Glomerular endothelial cell (primary cell): ENCODE measurements at places on chromosomes 13 and 19. TPM values are rescaled to one million over a fixed set of nuclear protein-coding genes. Genes with fewer than 3 reads are reported as not detected.
A peak's percentile ranks its signal among the peaks of the same experiment; 100 is the strongest.

The CLDN10 gene
- not detected in 2 replicates for total RNA-seq

The LGALS7B gene
- not detected in 2 replicates for total RNA-seq

The DHDH gene
- total RNA-seq: not detected in 2 replicates

The KIR3DL1 gene
- not detected in 2 replicates for total RNA-seq

The C19orf18 gene
- not detected in 2 replicates for total RNA-seq

- DNase-seq: no peak
These were observed 41.8 kb upstream of the DCUN1D2 start for GRCh38 chr13:113532156-113532806.

DNA sequence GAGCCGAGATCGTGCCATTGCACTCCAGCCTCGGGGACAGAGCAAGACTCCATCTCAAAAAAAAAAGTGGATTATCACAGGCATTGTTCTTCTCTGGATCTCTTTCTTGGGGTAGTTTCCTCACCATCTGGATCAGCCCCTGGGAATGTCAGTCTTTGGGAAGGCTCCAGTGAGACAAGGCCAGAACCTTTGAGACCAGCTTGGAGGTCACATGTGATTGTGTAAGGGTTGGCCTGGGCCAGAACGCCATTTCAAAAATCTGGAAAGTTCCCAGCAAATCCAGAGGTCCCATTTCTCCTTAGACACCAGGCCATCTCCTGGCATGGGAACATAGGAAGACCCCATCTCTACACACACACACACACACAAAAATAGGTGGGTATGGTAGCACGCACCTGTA lies 14.2 kb upstream of the ANGPTL8 start:
- DNase-seq: no peak

DNA sequence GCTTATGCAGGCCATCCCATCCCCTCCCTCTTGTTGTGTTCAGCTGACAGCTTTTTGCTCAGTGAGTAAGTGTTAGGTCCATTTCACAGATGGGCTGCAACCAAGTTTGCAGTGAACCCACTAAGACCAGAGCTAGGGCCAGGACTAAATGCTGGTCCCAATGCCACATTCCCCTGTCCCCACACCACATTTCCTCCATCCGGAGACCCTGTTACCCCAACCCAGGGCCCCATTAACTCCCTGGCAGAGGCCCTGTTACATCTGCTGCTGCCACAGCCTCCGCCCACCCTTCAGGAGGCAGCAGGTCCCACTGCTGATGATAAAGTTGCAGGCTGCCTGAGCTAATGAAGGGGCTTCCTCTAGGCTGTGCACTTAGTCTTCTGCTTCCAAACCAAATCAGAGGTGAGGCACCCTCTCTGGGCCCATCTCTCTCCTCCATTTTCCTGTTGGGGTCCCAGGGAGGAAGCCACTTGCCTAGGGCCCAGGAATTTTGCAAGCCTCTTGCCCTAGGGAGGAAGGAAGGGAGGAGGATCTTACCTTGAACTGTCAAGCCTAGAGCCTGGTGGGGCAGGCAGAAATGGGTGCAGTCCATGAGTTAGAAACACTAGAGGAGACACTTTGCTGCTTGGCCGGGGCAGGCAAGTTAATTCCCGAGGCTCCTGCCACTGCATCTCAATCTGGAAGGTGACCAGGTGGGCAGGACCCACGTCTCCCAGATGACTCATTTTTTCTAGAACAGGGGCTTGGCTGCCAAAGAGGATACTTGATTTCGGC lies 3.4 kb upstream of the USF2 start:
- no peak for DNase-seq

DNA sequence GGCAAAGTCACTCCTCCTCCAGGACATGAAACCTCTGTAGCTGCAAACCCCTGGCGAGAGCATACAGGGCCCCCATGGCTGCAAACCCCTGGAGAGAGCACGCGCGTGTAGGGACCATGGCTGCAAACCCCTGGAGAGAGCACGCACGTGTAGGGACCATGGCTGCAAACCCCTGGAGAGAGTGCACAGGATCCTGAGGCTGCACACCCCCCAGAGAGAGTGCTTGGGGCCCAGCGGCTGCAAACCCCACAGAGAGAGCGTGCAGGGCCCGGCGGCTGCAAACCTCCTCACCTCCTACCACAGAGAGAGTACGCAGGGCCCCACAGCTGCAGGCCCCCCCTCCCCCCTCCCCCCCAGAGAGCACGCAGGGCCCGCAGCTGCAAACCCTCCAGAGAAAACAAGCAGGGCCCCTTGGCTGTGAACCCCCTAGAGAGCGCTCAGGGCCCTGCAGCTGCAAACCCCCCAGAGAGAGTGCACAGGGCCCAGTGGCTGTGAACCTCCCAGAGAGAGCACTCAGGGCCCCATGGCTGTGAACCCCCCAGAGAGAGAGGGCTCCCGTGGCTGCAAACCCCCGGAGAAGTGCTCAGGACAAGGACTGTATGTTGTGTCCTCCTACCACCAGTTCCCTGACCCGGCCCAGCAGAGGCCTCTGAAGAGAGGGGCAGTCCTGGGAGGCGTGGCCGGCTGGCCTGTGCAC lies 7.3 kb downstream of the ADPRHL1 start:
- DNase-seq: no peak

DNA sequence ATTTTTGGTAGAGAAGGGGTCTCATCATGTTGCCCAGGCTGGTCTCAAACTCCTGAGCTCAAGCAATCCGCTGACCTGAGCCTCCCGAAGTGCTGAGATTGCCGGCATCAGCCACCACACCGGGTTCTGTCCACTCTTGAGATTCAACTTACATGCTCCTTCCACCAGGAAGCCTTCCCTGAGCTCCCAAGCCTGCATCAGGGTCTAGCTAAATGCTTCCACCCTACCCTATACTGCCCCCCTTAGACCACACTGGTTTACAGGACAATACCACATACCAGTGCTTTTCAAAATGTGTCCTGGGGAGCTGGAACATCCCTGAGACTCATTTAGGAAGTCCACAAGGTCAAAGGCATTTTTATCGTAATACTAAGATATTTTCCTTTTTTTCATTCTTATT lies 15.1 kb upstream of the CACNG8 start:
- DNase-seq: no peak

DNA sequence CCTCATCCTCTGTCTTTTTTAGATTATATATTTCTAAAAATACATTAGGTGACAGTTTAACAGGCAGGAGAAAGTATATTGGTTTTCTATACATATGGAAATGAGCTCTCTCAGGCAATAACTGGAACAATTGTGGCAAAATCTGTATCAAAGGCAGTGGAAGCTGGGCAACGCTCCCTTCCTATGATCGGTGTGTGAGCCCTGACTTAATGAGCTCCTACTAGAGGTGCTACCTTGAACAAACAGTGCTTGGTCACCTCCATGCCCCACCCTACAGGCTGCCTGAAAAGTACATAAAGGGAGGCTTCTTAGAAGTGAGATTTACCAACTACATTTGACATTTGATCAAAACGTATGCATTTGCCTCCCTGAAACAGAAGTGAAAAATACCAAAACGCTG lies 185.3 kb downstream of the EFNB2 start:
- no peak for DNase-seq

- no peak for DNase-seq
These were observed at the start of gene INAFM1 for GRCh38 chr19:47274071-47274890. INAFM1 (plus strand) TSS chr19:47274885; CDS start chr19:47274920, 35 bp downstream.

- DNase-seq: no peak
These were observed 282.8 kb upstream of the EDNRB start for GRCh38 chr13:78201411-78201810.

DNA sequence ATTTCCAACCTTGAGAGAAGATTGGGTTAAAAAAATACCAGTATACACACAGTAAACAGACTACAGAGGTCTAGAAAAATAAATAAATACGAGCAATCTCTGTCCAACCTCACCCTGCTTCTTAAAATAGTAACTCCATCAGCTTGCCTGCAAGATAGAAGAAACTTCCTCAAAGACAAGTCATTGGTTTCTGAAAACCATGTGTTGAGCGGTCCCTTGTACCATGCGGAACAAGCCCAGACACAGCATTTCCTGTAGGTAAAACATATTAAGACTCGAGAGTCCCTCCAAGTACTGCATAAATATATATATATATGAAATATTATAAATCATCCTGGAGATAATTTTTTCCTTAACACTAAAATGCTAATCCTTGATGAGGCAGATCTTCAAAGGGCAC lies 157.4 kb downstream of the MZT1 start:
- DNase-seq: no peak

DNA sequence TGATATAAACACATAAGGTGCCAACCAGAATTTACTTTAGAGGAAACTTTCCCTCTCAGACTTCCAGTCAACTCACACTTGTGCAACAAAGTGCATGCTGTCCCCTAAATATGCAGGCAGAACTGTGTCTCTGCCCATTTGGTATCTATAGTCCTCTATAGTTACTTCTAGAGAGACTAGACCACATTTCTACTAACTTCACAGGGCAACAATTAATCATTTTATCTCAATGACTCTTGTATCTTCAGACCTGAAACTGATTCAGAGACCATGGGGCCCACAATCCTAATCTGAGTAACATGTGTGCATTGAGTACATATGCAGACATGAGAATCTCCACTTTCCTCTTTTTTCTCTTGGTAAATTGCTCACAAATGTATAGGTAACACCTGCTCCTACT lies 158.1 kb downstream of the ZNF486 start:
- DNase-seq: no peak

GRCh38 chr13:114016321-114017027 lies 42.6 kb upstream of the C13orf46 start:
- no peak for DNase-seq

DNA sequence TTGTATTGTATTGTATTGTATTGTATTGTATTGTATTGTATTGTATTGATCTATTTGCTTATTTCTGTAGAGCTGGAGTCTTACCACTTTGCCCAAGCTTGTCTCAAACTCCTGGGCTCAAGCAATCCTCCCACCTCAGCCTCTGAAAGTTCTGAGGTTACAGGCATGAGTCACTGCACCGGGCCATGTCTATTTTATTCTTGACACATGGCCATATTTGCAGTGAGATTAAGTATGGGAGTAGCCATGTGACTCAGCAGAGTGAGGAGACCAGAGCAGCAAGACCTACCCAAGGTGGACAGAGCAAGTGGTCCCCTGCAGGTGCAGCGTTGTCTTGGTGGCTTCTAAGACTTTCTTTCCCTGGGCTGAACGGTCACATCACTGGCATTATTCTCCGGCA lies 49.1 kb upstream of the UBAC2 start:
- no peak for DNase-seq

- peak; percentile 18 for DNase-seq
These were observed 13.5 kb downstream of the FPR3 start for GRCh38 chr19:51808333-51808986.

- DNase-seq: no peak
These were observed 802.7 kb downstream of the PCDH9 start for GRCh38 chr13:66427458-66427861.

- no peak for DNase-seq
These were observed 28.1 kb upstream of the ZNF527 start for GRCh38 chr19:37342753-37343152.
